Activated naive CD8-positive, alpha-beta T cell treated with anti-CD3 and anti-CD28 coated beads, Interleukin-2, amount 50 U/mL, for 16 hours (primary cell): ENCODE measurements at places on chromosomes 5 and 9.

DNA sequence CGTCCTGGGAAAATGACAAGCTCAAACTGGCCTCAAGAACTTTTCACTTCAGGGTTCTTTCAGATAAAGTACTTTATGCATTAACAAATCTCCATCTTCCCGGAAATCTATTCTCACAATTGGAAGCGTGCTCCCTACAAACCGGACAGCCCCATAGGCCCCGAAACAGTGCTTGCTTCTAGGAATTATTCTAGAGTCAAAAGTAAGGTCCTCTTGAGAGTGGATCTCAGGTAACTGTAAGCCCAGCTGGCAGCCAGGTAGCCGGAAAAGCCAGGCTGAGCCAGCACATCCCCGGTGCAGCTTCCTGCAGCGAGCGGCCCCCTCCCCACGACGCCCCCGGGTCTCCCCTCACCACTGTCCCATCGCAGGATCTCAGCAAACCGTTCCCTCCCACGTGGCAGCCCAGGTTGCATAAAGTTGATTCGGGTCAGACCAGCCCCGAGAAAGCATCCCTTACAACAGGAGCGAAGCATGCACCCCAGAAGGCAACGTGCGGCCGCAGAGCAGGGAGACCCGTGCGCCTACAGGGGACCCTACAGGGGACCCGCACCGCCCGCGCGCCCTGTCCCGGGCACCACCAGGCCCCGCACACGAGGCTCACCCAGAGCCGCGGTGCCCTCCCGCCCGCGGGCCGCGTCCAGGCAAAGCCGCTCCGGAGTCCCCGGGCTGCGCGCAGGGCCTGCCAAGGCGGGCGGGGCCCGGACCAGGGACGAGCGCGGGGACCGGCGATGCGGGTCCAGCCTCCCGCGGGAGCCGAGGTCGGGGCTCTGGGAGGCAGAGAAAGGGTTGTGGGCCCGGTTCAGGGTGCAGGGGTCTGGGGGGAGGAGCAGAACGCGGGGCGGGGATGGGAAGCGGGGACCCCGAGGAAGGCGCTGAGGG, 920 bp downstream of the LPCAT1 start:
- DNase-seq, result no peak

DNA sequence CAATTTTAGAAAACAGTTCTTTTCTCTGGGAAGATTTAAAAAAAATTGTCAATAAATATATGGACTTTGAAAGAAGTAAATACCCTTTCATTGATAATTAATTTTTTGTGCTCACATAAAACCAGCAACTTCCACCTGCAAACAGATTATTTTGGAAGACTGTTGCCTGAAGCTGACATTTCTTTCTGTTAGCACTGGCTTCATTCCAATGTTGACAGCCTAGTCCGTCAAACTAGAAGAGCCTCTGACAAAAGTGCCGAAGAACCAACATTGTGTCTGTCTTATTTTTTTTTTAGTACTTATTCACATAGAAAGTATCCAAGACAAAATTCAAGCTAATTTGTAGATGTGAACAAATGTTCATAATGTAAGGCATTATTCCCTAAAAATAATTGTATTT, 108.6 kb upstream of the TMEM161B start:
- DNase-seq, result no peak

DNA sequence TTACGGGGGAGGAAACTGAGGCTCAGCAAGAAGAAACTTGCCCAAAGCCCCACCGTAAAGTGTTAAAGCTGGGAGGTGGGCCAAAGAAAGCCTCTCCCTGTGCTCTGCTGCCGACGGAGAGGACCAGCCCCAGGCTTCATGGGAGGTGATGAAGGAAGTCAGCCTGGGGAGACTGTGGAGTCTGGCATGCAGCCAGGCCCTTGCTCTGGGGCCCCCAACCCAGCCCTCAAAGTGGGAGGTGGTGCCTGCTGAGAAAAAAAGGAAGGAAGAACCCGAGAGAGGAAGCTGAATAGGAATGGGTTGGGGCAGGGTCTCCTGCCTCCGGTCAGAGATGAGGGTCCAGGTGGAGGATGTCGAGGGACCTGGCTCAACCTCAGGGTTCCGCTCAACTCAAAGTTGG, 3.8 kb downstream of the RNF44 start:
- DNase-seq, result no peak

DNA sequence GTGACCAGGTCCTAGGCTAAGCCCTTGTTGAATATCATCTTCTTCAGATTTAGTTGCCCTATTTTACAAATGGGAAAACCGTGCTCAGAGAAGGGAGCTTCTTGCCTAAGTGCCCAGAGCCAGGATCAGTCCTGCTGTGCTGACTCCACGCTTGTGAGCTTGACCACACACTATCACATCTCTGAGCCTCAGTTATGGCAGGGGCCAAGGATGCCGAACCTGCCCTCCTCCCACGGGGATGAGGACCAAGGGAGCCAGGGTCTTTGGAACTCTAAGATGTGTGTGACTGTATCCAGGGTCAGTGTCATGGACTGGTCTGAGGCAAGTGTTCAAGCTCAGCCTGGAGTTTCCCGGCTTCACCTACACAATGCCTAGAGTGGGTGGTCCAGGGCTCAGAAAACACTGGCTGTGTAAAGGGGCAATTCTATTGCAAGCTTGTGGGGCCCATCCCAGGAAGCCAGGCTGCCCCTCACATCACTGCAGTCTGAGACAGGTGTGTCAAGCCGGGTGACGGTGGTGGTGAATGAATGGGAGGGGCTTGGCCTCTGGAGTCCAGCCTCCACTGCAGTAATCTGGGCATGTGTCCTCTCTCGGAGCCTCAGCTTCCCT, 235.7 kb downstream of the PBX3 start:
- DNase-seq, result no peak
